NCI-H446 treated with DMSO at 0.1 percent for 48 hours (cell line): ENCODE measurements at places on chromosomes 11 and 22.

DNA sequence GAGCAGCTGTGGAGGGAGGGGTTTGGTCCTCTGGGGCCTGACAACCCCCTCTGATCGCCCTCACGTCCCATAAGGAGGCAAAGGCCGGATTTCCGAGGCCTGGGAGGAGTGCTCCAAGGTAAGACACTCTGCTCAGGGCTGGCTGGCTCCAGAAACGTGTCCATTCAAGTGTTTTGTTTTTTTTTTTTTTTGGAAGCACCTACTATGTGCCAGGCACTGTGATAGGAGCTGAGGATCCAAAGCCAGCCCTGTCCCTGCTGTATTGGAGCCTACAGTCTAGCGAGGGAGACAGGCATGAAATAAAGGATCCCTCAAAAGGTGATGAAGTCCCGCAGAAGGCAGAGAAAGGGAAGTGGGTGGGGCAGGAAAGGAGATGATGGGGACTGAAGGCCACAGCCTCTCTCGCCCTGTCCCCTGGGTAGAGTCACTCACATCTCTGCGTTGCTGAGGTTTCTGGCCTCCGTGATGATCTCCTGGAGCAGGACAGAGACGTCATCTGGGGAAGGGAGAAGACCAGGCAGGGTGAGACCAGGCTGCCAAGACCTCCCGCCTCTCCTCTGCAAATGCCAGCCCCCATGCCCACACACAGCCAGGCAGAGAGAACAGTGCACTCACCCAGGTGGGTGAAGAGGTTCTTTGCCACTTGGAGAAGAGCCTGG lies 89.2 kb downstream of the PDE2A start:
- DNase-seq = no peak

DNA sequence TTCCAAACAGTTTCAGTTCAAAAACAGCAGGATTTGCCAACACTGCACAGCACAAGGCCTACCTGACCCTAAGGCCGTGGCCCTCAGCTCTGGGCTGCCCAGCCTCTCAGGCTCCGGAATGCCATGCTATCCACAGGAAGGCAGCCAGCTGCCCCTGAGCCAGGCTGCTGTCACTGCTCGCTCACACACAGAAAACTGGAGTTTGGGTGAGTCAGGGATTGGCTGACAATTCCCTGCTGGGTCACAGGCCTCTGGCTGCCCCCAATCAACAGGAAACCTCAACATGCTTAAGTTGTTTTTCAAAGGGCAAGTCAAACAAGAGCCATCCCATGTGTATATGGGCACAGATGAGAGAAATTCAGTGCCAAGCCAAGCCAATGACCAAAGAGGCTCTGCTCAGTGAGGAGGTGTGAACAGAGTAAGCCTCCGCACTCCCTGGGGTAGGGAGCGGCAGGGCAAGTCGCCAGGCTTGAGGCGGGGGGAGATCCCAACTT lies 50.2 kb downstream of the RPL27A start:
- peak; percentile 7 for DNase-seq

DNA sequence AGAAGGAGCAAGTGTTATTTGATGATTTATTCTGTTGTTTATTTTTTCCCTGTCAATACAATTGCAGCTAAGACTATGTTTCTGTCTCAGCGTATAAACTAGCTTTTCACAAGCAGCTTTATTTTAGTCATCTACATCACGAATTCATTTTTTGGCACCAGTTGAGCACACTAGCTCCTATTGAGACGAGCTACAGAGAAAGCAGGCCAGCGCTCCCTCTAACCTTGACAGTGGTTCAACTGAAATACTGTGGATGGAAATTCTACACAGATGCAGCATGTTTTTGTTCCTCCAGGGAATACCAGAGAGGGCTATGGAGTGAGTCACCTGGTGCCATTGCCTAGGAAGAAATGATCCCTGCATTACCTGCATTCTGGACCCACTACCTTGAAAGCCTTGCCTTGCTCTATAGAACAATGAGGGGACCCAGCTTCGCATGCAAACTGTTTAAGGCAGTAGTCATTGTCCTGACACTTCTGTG lies 108.2 kb upstream of the ARHGAP42 start:
- DNase-seq = no peak

DNA sequence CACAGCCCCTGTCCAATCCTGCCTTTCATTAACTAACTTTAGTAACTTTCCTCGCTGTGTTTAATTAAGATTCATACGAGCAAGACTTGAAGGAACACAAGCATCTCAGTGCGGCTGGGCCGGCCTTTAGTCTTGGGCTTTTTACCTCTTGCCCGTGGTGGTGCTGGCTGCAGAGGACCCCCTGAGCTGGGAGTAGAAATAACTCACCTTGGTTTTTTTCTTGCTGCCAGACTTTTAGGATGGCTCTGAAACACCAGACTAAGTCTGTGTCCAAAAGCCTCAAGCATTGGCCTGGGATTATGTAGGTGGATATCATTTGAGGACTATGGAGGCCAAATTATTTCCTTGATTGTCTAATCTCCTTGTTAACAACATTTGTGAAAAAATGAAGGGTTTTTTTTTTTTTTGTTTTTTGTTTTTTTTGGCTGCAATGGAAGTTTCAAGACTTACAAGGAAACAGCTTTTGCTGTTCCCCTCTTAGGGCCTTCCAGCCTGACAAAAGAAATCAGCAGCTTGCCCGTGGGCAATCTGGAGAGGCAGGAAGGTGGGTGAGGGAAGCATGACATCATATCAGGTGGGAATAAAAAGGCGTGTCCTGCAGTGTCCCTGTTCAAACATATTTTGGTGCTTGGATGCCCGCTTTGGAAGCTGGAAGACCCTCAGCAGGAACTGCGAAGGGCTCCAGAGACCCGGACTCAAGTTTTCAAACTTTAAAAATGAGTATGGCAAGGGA lies 44.0 kb downstream of the SMIM38 start:
- no peak for DNase-seq

- peak; percentile 42 for DNase-seq
These were observed 75.2 kb downstream of the USP47 start for GRCh38 chr11:11916981-11917399.

DNA sequence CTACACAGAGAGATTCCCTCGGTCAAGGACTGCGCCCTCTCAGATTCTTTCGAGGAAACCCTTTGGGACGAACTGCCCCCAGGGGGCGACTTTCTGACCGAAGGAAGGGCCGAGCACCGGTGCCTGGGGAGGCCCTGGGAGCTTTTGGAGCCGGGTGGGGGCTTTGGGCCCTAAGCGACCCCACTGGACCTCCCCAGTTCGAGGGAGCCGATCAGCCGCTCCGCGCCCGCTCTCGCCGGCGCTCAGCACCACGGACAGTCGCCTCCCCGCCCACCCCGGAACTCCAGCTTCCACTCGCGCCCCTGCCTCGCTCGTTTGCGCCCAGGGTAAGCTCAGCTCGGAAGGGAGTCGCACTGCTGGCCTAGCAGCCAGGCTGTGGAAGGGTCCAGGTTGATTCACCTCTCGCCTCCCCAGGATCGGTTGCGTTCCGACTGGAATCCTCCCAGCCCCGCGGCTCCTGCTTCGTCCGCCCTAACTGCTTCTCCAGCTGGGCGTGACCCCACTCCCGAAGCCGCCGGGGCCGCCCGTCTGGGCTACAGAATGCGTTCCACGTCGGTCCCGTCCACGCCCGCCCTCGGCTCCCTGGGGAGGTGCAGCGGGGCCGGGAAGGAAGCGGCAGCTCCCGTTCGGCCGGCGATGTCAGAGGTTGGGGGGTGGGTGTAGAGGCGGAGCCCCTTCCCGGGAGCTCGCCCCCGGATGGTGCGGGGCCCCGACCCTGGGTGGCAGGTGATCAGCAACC lies 428 bp downstream of the SCN3B start:
- no peak for DNase-seq

- DNase-seq = no peak
These were observed 9.8 kb upstream of the MPEG1 start for GRCh38 chr11:59222464-59223060.

DNA sequence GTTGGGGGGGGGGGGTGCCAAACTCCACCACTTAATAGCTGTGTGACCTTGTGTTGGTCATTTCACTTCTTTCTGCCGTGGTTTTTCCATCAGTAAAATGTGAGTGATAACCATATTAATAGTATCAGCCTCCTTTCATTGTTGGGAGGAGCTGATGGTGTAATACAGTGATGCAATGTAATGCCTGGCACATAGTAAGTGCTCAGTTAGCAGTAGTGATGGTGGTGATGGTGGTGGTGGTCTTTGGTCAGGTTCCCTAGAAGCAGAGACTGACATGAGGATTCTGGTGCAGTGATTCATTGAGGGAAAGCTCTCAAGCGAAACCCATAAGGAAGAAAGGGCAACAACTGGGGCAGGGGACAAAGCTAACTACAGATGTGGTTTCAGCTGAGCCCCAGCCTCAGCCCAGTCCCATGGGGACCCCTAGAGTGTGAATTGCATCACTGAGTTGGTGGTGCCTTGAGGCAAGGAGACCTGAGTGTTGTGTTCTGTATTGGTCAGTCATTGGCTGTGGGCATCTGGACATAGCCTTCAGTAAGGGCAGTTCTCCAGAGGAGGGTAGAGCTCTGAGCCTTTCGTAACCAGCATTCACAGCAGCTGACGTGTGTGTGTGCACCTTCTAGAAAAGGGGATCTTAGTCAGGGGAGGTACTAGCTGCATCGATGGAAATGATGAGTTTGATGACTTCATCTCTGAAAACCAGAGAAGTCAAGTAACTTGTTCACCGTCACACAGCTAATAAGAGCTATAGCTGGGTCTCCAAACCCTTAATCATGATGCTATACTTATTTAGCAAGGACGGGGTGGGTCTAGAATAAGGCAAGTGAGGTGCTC lies 93.6 kb upstream of the CRYBB3 start:
- DNase-seq = no peak

GRCh38 chr11:65213322-65214211 lies 31.8 kb downstream of the CAPN1 start:
- DNase-seq = no peak

- no peak for DNase-seq
These were observed 22.4 kb upstream of the MOB2 start for GRCh38 chr11:1508986-1509385.

- no peak for DNase-seq
These were observed 162.0 kb upstream of the SORL1-AS1 start for GRCh38 chr11:121614636-121615240.

DNA sequence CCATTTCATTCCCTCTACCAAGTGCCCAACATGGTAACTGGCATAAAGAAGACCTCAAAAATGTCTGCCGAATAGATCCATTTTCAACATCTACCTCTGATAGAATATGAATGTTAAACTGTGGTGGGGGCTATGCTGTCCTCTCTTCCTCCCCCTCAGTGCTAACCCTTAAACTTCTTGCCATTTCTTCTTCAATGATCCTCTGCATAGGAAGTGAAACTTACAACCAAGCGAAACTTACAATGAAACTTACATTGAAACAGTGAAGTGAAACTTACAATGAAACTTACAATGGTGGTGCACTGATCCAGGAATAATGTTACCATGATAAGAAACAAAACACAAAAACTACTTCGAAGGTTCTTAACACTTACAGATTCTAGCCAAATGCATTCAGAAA lies 4.7 kb downstream of the RTCB start:
- no peak for DNase-seq

DNA sequence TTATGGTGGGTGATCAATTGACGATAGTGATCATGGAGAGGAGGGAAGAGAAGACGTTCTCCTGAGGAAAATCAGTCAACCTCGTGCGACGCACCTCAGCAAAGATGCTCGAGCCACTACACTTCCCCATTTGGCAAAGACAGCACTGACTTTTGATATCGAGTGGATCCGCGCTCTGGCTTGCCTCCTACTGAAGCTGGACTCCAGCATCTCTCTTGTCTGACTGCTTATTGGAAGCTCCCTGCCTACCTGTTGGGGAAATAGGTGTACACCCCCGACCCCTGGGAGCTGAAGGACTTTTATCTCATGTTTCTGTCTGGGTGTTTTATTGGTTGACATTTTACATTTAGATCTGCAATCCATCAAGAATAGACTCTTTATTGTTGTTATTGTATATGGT lies 476.8 kb upstream of the B3GAT1 start:
- no peak for DNase-seq

- DNase-seq = no peak
These were observed 94.4 kb downstream of the PHF21B start for GRCh38 chr22:44915441-44915840.

DNA sequence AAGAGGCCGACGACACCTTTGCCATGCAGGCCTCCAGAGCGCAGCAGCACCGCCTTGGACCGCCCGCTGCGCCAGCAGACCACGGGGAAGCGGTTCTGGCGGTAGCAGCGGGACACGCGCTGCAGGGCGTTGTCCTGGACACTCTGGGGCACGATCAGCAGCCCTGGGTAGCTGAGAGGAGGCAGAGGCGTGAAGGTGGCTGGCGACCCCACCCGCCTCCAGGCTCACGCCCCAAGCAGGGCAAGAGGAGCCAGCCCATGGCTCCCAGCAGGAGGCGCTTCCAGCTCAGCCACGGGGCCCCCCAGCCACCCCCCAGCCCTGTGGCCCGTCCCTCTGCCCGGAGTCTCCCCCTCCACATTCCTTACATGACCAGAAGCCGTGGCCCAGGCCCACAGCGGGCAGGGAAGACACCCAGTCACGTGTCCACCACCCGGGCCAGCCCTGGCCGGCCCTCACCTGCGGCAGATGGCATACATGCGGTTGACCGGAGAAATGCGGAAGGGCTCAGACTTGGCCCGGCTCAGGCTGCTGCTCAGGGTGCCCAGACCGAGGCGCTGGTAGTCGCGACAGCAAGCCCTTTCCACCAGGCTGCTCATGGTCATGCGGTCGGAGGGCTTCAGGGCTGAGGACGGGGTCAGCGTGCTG lies 15.2 kb downstream of the SBF1 start:
- DNase-seq = no peak

- no peak for DNase-seq
These were observed 124.4 kb downstream of the CTTN start for GRCh38 chr11:70522593-70523311.

- no peak for DNase-seq
These were observed 39.1 kb downstream of the SPON1 start for GRCh38 chr11:14001597-14001996.

DNA sequence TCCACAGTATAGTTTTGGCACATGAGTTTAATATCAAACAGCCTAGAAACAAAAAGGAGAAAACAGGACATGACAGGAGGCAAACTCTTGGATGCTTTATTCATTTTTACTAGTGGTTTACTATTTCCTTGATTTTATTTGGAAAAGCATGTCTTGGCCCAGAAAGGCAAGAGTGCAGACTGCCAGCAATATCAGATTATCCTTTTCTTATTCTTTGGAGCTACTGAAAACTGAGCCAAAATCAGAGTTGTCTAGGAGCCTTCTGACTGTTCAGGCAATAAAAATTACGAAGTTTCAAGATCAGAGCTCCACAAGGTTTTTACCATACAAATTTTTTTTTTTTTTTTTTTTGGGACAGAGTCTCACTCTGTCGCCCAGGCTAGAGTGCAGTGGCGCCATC lies 16.0 kb downstream of the CELF1 start:
- peak; percentile 53 for DNase-seq

DNA sequence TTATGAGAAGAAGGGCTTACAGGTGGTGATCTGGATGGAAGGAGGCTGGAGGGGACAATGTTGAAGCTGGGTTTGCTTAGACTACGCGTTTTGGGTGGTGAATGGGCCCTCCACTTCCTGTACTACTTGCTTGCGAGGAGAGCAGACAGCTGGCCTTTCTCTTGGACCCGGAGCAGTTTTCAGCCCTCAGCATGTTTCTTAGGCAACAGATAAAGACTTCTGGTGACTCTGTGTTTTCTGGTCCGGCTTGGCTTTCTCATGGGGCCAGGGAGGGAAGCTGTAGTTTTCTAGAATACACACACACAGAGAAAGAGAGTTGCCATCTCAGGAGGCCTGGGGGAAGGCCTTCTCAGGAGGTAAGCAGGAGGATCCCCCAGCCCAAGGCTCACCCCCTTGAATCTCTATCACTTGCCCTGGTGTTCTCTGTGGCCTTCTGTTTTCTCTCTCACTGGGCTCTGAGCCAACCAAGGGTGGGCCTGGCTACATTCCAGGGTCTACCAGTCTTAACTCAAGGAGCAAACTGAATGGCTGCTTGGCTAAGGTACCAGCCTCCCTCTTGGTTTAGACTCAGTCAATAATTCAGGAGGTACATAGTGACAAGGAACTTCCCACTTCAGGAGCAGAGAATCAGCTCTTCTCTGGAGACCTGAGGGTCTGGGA lies 2.4 kb downstream of the CCS start:
- DNase-seq = no peak
